ENCODE measurements at places on chromosomes 5 and 9. TPM values are rescaled to one million over a fixed set of nuclear protein-coding genes. Genes with fewer than 3 reads are reported as not detected.

RLN2 gene
- polyA plus RNA-seq: 0.41 TPM

LRRC26 gene
- polyA plus RNA-seq: not detected

RASGRF2 gene
- polyA plus RNA-seq: 0.05 TPM

SOX30 gene
- polyA plus RNA-seq: 0.03 TPM

ELAVL2 gene
- 4.3 TPM for polyA plus RNA-seq

CATSPER3 gene
- 0.10 TPM for polyA plus RNA-seq

HTR4 gene
- 0.09 TPM for polyA plus RNA-seq

KIF24 gene
- 1.5 TPM for polyA plus RNA-seq

IQGAP2 gene
- polyA plus RNA-seq: 0.05 TPM

PCDHA8 gene
- polyA plus RNA-seq: not detected

THG1L gene
- polyA plus RNA-seq: 23.4 TPM

ADAMTS12 gene
- polyA plus RNA-seq: 0.49 TPM

PIP5K1B gene
- polyA plus RNA-seq: 0.05 TPM

COX7C gene
- 764 TPM for polyA plus RNA-seq

HK3 gene
- not detected for polyA plus RNA-seq

ARHGEF39 gene
- 0.88 TPM for polyA plus RNA-seq

PCDHB3 gene
- 0.05 TPM for polyA plus RNA-seq

SPATA31C1 gene
- polyA plus RNA-seq: not detected

FER gene
- 17.1 TPM for polyA plus RNA-seq

ORM2 gene
- polyA plus RNA-seq: not detected

FSTL4 gene
- 4.2 TPM for polyA plus RNA-seq

PKD2L2 gene
- polyA plus RNA-seq: not detected

PAEP gene
- not detected for polyA plus RNA-seq

CYSRT1 gene
- polyA plus RNA-seq: 0.80 TPM

PCDHAC2 gene
- polyA plus RNA-seq: 1.2 TPM

ARAP3 gene
- 2.4 TPM for polyA plus RNA-seq

PCDHB5 gene
- 0.09 TPM for polyA plus RNA-seq

SVEP1 gene
- 0.09 TPM for polyA plus RNA-seq

PCDHB11 gene
- polyA plus RNA-seq: not detected

IFNA2 gene
- polyA plus RNA-seq: not detected

KCNIP1 gene
- not detected for polyA plus RNA-seq

ROPN1L gene
- 0.09 TPM for polyA plus RNA-seq

Data from keratinocyte (primary cell).